ENCODE measurements at places on chromosomes 3 and 15.

DNA sequence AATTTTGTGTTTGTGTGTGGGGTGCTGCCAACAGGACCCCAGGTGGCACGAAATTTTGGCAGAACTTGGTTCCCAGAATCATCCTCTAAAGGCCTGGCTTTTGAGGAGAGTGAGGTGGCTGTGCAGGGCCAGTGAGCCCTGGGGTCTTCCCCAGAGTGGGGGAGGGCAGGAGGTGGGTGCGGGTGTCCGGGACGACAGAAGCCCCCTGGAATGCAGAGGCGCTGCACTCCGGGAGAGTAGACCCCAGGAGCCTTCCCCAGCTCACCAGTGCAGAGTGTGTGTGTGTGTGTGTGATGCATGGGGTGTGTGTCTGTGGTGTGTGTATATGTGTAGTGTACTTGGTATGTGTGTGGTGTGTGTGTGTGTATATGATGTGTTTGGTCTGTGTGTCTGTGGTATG lies 44.4 kb upstream of the SEC13 start:
- DNase-seq, result no peak

DNA sequence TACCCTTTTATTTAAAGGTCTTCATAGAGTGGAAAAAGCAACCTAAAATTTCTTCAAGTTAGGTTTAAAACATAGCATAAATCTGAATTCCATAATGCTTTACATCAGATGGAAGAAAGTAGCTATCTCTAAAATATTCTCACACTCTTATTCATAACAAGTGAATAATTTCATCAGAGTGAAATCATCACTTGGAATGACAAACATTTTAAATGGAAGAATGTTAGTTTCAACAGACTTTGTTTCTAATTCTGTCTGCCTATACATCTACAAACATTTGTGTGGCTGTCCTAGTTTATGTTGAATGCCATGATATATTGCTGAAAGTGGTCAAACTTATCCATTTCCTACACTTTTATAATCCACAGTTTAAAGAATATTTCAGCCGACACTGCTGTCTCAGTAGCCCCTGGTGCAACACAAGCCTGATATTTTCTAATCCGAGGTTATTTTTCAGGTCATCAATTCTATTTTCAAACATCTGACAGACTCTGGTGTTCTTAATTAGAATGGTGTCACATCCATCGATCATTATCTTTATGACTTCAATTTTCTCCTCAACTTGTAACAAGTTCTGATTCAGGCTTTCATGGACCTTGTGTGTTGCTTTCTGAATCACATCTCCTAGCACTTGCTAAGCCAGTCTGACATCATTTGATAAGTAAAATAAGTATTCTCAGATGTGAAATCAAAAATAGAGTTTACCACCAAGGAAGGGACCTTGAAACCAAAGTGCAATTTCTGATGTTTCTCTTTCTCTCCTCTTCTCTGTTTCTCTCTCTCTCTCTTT lies 17.1 kb upstream of the CNTN3 start:
- DNase-seq, result no peak

GRCh38 chr3:11969986-11970385 lies 34.2 kb upstream of the SYN2 start:
- DNase-seq, result no peak

DNA sequence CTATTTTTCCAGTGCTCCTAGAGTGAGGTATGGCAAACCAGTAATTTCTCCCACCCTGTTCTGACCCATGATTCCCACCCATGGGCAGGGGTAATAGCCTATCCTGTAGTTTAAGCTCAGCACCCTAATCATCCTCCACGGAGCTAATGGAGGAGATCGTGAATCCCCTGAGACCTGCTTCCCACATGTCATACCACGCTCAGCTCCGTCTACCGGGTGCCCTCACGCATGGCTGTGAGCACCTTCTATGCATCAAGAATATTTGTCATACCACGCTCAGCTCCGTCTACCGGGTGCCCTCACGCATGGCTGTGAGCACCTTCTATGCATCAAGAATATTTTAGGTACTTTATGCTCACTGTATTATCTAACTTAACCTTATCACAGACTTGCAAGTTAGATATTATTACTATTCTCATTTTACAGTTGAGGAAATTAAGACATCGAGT lies 104.7 kb upstream of the PFN2 start:
- DNase-seq, result no peak

DNA sequence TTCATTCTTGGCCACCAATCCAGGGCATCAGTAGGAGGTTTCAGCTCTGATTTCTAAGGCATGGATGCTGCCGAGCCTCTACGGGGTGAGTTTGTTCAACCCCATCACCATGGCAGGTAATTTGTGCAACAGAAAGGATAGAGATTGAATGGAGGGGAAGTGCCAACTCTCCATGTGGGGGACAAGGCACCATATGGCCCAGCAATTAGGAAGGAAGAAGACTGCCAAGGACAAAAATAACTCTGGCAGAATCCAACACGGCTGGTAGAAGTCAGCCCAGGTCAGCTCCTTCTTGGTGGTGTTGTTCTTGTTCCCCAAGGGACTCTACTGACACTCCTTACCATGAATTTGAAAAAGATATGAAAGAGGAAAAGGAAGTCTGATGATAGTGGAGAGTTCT lies 503.9 kb downstream of the MAGI1 start:
- DNase-seq, result no peak

DNA sequence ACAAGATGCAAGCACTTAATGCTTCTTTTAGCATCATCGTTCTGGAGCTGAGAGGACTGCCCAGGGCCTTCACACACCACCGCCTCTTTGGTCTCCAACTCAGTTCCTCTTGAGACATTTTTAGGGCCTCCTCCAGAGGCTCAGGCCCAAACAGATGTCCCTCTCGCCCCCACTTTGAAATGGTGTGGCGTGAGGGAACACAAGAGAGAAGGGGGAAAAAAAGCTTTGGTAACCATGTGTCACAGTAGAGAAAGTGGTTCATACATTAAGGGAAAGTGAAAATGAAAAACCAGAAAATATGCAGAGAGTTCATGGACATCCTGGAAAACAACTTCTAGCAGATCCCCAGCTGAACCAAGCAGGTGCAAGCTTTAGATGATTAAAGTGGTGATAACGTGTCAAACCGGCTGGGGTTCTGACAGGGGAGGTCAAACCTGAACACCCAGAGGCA lies 33.1 kb upstream of the FOXP1 start:
- no peak for DNase-seq

- no peak for DNase-seq
Observed at GRCh38 chr15:65971741-65971995, 102.4 kb downstream of the RAB11A start.

GRCh38 chr3:14925729-14926591 lies 21.4 kb upstream of the NR2C2 start:
- DNase-seq, result peak; percentile 53

DNA sequence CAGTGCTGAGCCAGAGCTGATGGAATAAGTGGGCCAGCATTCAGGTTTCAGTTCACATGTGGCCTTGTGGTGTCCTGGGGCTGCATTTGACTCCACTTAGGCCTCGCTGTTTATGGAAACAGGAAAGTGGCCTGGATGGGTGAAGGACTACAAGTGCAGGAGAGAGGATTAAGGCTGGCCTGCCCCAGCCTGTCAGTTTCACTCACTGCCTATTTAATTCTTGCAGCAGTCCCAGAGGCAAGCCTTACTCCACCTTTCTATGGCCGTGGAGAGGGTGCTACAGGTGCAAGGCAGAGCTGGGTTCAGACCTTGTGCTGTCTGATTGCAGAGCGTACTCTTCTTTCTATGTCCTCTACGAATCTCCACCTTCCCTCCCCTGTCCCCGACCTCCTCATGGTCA lies 37.7 kb downstream of the ABHD17C start:
- no peak for DNase-seq

- no peak for DNase-seq
Observed at GRCh38 chr3:99939876-99940275, 122.2 kb downstream of the CMSS1 start.

DNA sequence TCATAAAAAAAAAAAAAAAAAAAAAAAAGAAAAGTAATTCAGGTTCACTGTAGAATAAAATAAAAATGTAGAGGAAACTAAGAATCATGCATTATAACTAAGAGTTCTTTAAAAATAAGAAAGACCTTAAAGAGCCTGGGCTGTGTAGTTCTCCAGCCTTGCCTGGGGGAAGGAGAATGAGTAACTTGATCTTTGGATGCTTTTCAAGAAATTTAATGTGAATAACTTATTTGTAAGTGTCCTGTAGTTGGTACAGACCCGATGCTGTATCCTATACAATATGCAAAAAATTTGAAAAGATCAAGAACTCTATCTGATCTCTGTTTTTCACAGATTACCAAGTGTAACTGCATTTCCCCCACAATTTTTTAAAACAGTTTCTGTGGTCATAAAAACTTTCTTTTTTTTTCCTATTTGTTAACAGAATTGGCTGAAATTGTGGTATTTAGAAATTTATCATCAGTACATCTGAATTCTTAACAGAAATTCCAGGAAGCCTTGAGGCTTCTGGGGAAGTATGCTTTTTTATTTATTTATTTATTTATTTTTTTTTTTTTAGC lies 195.3 kb downstream of the THRB start:
- no peak for DNase-seq

GRCh38 chr3:62604298-62604697 lies 230.9 kb upstream of the FEZF2 start:
- DNase-seq, result no peak

DNA sequence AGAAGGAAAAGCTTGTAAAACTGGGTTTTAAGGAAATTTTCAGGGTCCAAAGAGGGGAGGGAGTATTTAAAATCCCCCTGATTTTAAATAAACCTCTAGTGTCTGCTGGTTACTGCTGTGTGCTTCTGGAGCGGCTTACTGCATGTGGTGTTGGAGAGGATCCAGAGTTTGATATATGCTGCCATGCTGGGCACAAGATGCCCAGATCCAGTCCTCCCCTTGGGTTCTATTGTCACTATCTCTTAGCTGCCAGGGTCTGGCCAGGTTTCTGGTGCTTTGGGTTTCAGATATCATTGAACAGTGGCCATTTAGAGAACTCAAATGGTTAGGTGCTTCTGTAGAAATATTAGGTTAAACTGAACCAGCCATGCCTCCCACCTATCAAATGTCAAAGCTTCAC lies 27.5 kb downstream of the MINAR1 start:
- no peak for DNase-seq

- DNase-seq, result no peak
Observed at GRCh38 chr3:87423336-87423735, 147.0 kb upstream of the POU1F1 start.

DNA sequence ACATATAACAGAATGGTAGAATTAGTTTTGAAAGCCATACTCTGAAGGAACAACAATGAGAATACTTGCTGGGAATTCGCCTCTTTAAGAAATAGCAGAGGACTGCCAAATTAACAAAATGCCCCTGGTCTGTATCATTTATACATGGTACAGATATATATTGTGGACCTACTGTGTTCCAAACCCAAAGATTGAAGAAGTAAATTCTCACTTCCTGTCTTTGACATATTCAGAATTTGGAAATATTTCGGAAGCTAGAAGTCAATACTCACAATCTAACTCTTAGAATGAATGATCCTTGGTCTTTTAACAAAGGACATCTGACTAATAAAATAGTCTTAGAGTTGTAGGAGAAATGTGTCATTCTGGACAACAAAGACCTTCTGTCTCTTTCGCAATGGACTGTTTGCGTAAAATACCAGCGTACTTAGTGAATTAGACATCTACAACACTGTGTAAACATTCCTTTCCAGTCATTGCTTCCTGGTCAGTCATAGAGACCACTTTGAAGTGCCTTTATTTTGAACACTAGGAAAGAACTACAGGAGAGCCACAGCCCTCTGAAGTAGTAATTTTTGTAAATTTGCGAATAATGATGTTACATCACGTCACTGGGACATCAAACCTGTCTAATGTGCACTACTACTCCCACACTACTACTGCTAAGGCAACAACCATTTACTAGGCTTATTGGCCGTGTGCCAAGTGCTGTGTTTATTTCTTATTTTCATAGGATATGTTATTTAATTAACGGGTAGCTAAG lies 68.0 kb downstream of the CHL1 start:
- no peak for DNase-seq

- no peak for DNase-seq
Observed at GRCh38 chr3:98504539-98504938, 7.1 kb downstream of the OR5K2 start.

DNA sequence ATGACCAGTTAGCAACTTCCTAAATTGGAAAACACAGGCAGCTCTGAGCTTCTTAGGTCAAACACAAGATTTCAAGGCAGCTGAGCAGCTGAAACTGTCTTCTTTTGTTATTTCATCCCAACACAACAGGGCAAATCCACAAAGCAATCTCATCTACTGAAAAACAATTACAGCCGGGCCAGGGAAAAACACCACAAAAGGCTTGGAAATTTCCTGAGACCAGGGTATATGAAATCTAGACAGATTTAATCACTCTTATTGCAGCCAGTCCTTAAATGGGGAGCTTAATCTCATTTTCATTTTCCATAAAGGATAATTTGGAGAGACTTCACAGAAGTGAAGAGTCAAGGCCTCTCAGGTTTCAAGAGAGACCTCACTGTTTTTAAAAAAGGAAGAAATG lies 181.8 kb downstream of the SSR3 start:
- DNase-seq, result no peak

- DNase-seq, result no peak
Observed at GRCh38 chr15:77507911-77508310, 87.2 kb downstream of the HMG20A start.

DNA sequence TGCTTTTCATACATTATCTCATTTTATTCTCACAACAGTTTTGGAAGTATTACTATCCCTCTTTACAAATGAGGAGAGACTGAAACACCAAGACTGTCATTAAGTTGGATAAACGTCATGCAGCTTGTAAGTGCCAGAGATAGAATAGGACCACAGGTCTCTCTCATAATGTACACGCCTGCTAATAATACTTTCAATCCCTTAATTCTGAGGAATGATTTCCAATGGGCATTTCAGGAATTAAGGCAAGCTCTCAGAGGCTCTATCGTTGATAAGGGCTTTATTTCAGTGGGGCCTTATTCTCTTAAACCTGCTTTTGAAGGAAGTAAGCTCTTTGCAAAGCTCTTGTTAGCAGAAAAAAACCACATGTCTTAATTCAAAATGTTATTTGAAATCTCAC lies 229.1 kb downstream of the NFKBIZ start:
- no peak for DNase-seq

DNA sequence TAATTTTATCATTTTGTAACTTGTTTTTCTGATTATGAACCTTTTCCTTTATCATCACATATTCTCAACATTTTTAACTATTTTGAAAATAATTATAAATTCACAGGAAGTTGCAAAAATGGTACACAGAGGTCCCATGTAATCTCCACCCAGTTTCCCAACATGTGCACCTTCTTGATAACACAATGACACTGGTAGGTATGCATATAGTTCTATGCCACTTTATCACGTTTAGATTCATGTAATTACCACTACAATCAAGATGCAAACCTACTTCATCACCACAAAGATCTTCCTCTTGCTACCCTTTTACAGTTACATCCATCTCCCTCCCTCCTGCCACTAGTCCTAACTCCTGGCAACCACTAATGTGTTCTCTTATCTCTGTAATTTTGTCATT lies 413.9 kb downstream of the SHQ1 start:
- no peak for DNase-seq
